Stimulated activated naive CD8-positive, alpha-beta T cell treated with anti-CD3 and anti-CD28 coated beads, Interleukin-15, amount 100 ng/mL, for 72 hours (primary cell): ENCODE measurements at places on chromosomes 7 and 10.

GRCh38 chr7:76281006-76281705, 21.3 kb upstream of the HSPB1 start:
- DNase-seq = no peak

GRCh38 chr7:92767437-92767836, 68.9 kb downstream of the CDK6 start:
- DNase-seq = no peak

DNA sequence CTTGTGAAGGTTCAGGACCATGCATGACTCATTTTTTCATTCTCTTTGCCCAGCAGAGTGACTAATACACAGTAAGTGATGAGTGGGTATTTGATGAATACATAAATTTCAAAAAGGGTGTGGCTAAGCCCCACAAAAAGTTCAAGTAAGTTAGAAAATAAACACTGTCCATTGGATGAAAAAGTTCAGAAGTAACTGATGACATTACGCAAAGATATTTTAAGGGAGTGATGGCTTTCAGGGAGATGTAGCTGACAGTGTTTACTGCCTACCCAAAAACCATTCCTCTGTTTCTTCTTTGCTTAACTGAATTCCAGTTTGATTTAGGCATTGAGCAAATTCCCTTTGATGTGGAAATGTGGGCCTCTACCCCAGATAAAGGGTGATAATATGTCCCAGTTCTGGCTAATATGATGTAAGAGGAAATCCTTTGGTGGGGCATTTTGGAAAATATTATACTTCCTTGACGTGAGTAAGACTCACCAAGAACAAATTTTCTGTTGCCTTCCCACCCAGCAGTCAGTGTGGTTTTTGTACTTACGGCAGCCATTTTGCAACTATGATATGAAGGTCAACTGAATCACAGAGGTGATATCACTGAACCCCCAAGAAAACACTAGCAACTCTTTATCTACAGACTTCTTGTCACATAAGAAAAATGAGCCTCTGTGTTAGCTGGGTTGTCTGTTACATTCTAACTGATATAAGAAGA, 29.0 kb upstream of the EBLN1 start:
- peak; percentile 68 for DNase-seq

GRCh38 chr7:140544388-140544826, 65.1 kb upstream of the MKRN1 start:
- no peak for DNase-seq

GRCh38 chr7:106521541-106521940, 139.4 kb downstream of the CCDC71L start:
- DNase-seq = no peak

DNA sequence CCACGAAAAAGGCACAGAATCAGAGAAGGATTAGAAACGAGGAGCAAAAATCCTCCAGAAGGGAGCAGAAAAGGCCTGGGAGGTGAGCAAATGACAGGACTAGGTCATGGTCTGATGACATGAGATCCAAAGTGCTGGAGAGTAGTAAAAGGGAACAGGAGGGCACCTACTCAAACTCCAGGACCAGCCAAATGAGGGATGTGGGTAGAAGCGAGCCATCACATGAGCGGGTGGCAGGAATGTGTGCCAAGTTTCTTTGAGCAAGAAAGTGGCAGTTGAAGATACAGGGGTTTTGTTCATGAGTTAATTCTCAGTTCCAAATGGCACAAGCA, 112.6 kb downstream of the RNF32 start:
- no peak for DNase-seq
